ENCODE measurements at places on chromosomes 2 and 18. TPM values are rescaled to one million over a fixed set of nuclear protein-coding genes. Genes with fewer than 3 reads are reported as not detected.

DNA sequence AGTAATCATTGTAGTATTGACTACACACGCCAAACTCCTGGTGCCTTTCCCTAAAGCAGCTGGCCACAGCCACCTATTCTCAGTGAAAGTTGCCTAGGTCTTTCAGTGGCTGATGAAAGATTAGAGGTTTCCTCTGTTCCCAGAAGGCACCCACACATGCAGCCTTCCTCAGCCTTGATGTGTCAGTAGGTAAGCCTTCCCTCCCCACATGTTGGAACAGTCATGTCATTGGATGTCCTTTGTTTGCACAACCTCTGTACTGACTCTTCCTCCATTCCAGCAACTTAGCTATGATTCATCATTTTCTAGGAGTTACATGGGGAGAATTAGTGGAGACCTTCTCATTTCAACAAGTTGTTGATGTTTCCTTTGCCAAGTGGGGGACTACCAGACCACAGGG, 630.8 kb upstream of the SLC39A10 start:
- H3K4me3 ChIP-seq, result no peak overlapping the region
- H3K36me3 ChIP-seq, result no peaks in the 10 kb centered on the region
- H3K27ac ChIP-seq, result no peak overlapping the region
- no peaks in the 10 kb centered on the region for H3K27me3 ChIP-seq
- no peaks in the 10 kb centered on the region for H3K4me1 ChIP-seq

- H3K4me1 ChIP-seq, result no peaks in the 10 kb centered on the region
- no peak overlapping the region for H3K27ac ChIP-seq
- H3K27me3 ChIP-seq, result no peaks in the 10 kb centered on the region
- no peaks in the 10 kb centered on the region for H3K36me3 ChIP-seq
- no peak overlapping the region for H3K4me3 ChIP-seq
- DNase-seq, result no peak
Observed at GRCh38 chr18:73087282-73087977, 219.6 kb upstream of the NETO1 start.

DNA sequence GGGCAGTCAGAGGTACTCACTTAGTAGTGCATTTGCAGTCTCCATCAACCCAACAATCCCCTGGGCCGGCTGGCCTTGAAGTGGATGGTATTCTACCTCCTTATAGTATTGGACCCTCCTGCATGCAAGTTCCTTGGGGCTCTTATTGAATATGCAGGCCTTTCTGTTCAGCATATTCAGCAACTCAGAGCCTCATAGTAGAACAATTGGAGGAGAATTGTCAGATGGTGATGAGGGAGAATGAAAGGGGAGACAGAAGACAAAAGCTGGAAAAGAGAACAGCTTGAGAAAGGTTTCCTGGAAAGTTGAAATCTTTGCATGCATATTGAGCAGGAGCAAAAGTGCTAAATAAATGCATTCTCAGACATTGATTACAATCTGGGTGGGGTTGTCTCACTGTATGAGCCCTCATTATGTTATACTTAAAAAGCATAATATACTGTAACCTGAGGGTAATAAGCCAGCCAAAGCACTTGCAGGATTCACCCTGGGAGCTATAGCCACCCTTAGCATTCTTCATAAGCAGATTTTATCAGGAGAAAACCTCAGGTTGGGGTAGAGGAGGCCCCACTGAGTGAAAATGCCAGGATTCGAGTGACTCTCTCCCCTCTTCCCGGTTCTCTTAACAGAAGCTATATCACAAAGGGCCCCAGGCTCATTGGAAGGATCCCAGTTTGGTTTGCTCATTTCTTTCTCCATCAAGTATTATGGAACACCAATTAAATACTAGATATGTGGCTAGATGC, 178.1 kb downstream of the MSH2 start:
- H3K4me3 ChIP-seq, result no peak overlapping the region
- H3K36me3 ChIP-seq, result no peaks in the 10 kb centered on the region
- no peak for DNase-seq
- no peaks in the 10 kb centered on the region for H3K4me1 ChIP-seq
- H3K27me3 ChIP-seq, result no peaks in the 10 kb centered on the region

Gene DLX2
- not detected for total RNA-seq

- H3K4me3 ChIP-seq, result no peak overlapping the region
- no peaks in the 10 kb centered on the region for H3K36me3 ChIP-seq
- no peaks in the 10 kb centered on the region for H3K4me1 ChIP-seq
- H3K27ac ChIP-seq, result no peak overlapping the region
- DNase-seq, result no peak
Observed at GRCh38 chr18:78911751-78912283, 67.8 kb upstream of the SALL3 start.

Gene SP3
- 105 TPM for total RNA-seq

Gene NDC80
- total RNA-seq, result 0.13 TPM

DNA sequence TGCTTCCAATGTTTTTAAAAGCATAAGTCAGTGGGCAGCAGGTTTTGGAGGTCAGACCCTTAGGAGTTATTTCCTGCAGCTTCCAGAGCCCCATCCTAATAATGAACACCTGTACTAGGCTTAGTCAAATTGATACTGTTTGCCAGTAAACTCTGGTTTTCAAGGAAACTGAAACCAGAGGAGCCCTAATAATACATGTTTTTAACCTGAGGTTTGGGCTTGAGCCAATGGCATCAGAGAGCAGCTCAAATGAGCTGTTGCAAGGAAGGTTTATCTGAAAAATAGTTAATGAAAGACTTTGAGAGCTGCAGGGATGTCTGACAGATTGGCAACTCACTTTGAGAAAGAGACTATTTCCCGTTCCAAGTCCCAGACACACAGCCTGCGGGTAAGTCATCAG, 54.6 kb downstream of the DCC start:
- no peak overlapping the region for H3K27ac ChIP-seq
- no peak overlapping the region for H3K4me3 ChIP-seq
- no peak for DNase-seq
- H3K27me3 ChIP-seq, result no peaks in the 10 kb centered on the region

Gene DNAH6
- 0.88 TPM for total RNA-seq

DNA sequence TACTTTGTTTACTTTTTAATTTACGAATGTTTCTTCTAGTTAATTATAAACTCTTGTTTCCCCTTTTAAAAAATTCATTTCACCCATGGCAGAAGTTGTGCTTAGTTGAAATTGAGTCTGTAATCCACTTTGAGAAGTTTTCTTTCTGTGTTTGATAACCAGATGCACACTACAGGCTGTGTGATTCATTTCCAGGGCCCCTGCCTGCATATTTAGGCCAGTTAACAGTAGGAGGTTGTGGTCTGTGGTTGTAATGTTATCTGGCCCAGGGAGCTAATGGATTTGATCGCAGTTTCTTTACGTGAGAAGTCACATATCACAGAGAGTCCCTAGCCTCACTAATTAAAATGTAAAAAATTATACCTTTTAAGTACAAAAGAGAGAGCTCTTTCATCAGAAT, 3.3 kb downstream of the CDH7 start:
- H3K36me3 ChIP-seq, result no peaks in the 10 kb centered on the region
- no peaks in the 10 kb centered on the region for H3K27me3 ChIP-seq
- H3K4me1 ChIP-seq, result peaks cover 2% of the 10 kb centered on the region
- no peak for DNase-seq
- H3K4me3 ChIP-seq, result no peak overlapping the region

GRCh38 chr2:233461481-233461891, 105.1 kb downstream of the USP40 start:
- no peak overlapping the region for H3K4me3 ChIP-seq
- no peaks in the 10 kb centered on the region for H3K36me3 ChIP-seq
- DNase-seq, result no peak
- H3K27me3 ChIP-seq, result no peaks in the 10 kb centered on the region
- H3K27ac ChIP-seq, result no peak overlapping the region

Gene SCG2
- 3.4 TPM for total RNA-seq
